Activated naive CD8-positive, alpha-beta T cell treated with anti-CD3 and anti-CD28 coated beads for 36 hours (primary cell): ENCODE measurements at places on chromosomes 7 and 10.

GRCh38 chr10:78523453-78523852 lies 489.8 kb downstream of the RPS24 start:
- DNase-seq, result no peak

GRCh38 chr10:125123476-125124114 lies 36.8 kb downstream of the CTBP2 start:
- DNase-seq, result no peak

DNA sequence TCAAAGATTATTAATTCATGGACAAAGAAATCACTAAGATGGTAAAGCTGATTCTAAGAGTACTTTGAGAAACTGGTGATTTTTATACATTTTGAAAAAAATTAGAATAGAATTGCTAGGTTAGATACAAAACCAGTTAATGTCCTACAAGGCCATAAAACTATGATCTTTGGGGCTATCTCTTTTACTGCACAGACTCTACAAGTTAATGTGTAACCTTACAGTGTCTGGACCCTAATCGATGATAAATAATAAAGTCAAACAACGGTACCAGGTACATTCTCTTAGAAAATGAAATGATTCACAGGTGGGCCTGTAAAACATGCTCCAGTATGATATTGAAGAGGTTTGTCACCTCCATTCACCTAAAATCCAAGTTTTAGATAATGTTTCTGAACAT lies 199.8 kb upstream of the LYZL1 start:
- DNase-seq, result no peak

GRCh38 chr10:89574368-89574767 lies 39.0 kb upstream of the SLC16A12 start:
- no peak for DNase-seq

GRCh38 chr7:70830060-70830395 lies 301.9 kb upstream of the GALNT17 start:
- DNase-seq, result no peak

- no peak for DNase-seq
Measured at GRCh38 chr7:151637781-151638261, 118.1 kb upstream of the RHEB start.

DNA sequence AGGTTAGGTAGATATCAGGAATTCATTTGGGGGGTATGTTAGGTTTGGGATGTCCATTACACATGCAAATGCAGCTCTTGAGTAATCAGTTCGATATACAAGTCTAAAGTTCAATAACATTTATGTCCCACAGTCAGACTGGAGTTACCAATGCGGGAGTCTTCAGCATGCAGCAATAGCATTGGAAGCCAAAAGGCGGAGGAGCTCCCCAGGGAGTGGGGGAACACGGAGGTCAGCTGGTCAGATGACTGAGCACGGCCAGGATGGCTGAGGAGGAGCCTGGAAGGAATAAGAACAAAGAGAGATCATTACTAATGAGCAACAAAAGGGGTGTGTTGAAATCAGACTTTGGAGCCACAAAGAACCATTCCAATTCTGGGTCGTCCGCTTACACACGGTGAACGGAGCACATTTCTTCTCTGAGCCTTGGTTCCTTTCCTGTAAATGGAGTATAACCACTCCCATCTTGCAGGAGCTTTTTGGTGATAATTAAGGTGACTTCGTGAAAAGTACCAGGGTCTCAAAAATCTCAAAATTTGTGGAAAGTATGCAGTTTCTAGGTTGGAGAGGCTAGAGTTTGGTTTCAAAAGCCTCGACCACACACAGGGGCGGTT lies 478 bp upstream of the ZNF22 start:
- DNase-seq, result no peak

DNA sequence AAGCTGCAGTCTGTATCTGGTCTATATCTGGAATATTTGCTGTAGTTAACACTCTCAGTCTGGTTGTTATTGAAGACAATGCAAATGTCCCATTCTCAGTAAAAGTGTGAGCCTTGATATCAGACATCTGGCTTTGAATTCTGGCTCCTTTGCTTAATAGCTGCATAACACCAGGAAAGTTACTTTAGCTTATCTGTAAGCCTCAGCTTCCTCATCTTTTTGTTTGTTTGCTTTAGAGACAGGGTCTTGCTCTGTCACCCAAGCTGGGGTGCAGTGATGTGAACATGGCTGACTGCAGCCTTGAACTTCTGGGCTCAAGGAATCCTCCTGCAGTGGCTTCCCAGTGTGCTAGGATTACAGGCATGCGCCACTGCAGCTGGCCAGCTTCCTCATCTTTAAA lies 41.3 kb downstream of the CNNM2 start:
- DNase-seq, result no peak

- no peak for DNase-seq
Measured at GRCh38 chr7:114478384-114478783, 63.8 kb downstream of the FOXP2 start.

DNA sequence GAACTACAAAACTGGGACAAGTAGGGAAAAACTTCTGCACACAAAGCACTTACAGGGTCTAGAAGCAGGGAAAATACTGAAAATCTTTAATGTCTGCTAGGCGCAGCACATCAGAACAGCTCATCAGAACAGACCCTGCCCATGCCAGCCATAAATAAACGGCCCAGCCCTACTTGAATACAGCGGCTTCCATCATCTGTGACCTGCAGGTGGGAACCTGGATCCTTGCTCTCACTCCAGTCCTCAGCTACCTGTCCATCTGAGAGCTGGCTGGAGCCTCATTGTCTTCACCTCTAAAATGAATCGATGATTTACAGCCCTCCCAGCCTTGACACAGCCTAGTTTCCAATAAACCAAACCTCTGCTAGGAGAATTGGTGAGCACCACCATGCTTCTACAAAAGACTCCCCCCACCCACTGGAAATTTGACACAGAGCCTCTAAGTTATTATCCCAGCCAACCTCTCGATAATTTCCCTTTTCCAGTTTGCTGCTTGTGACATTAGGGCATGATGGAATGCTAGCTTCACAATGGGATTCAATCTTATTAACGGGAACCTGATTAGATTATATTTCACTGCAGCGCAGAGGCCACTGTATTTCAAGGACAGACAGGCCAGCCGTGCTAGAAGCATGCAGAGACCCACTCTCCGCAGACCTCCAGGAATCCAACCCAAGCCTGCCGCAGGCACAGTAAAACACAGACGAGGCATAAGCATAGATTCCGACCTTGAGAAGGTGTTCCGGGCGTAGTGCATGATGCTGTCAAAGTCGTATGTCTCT lies 61.6 kb upstream of the OPALIN start:
- no peak for DNase-seq

DNA sequence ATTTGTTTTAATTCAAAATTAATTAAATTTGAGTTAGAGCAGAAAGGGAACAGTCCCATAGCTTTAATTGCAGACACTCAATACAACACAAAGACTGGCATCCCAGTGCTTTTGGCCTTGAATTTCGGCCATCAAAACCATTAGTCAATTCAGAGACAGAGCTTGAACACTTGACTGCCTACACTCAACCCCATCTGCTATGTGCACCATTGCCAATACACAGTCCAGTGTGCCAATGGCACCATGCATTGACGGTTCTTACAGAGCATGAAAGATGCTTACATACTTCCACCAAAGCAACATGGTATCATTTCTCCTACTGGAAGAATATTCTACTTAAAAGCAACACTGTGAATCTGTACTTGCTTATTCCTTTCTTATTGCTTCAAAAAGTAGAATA lies 43.6 kb upstream of the LRRTM3 start:
- DNase-seq, result no peak

GRCh38 chr7:58086871-58087535 lies 637.0 kb downstream of the ZNF716 start:
- no peak for DNase-seq

DNA sequence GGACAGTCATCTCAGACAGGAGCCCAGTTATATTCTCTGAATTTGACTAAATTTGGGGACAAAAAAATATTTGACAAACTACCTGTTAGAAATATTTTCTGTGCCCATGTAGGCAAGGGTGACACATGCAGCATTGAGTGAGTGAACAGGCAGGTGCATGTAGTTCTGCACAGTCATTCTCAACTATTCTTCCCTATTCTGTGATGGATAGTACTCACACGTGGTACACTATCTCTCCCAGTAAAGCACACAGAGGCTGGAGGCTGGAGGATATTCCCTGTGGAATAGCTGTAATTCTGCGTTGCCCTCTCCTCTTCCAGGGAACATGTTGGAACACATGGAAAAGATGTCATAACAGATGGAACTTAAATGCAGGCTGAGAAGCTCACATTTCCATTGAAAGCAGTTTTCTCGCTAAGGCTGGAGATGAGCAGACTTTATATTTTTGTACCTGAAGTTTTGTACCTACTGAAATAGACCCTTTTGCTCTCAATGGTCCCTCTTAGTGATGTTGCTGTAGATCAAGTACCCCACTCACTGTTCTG lies 75.0 kb downstream of the GPR141 start:
- DNase-seq, result no peak

DNA sequence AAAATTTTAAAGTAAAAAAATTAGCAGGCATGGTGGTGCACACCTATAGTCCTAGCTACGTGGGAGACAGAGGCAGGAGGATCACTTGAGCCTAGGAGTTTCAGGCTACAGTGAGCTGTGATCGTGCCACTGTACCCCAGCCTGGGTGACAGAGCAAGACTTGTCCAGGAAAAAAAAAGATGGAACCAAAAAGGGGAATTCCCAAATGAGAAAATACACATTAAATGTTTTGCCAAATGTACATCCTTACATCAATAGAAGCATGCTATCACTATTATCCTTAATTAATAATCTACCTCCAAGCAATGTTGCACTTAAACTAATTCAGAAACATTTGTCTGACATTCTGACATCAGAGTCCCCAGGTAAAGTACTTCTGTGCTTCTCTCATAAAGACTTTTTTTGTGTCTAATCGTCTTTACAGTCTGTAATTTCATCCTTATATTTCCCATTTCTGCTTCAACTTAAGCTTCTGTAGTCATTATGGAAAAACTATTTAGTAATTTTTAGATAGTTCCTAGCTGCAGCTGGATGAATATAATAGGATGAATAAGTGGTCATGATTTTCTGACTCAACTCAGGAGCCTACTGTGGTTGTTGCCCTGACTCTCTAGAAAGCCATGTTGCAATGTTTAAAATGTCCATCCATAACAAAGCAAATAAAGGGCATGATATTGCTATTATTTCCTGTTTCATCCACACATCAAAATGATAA lies 57.7 kb downstream of the MYPN start:
- no peak for DNase-seq
